ENCODE measurements at places on chromosomes 5 and 9.

- no peak for DNase-seq
Measured at GRCh38 chr9:14485366-14485765, 171.4 kb upstream of the NFIB start.

DNA sequence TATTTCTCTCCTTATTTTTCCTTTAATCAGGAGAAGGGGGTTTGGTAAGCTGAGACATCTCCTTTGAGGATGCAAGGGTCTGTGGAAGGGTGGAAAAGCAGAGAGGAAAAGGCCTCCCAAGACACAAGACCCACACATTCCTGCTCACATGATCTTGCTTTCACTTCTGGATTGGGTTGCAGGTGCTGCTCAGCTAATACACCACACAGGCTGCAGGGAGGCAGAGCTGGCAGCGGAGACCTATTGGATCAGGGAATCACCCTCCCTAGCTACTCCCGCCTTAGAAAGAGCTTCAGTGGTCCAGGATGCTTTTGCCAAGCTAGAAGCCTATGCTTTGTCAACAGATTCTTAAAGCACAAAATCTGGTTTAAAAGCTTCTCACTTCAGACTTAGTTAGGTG, 87.6 kb upstream of the IL33 start:
- DNase-seq, result no peak

DNA sequence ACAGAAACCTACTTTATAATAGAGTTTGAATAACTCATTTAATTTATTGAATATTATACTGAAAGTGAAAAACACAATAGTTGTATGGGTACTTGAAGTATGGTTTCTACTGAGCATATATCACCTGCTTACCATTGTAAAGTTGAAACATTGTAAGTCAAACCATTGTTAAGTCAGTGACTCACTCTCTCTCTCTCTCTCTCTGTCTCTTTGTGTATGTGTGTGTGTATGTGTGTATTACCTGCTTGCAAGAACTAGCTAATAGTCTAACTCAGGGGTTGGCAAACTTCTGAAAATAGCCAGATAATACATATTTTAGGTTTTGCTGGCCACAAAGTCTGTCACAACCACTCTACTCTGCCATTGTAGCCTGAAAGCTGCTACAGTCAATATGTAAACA, 564.3 kb upstream of the ZNF608 start:
- DNase-seq, result no peak

GRCh38 chr5:73460133-73460532, 11.6 kb upstream of the FOXD1 start:
- no peak for DNase-seq

DNA sequence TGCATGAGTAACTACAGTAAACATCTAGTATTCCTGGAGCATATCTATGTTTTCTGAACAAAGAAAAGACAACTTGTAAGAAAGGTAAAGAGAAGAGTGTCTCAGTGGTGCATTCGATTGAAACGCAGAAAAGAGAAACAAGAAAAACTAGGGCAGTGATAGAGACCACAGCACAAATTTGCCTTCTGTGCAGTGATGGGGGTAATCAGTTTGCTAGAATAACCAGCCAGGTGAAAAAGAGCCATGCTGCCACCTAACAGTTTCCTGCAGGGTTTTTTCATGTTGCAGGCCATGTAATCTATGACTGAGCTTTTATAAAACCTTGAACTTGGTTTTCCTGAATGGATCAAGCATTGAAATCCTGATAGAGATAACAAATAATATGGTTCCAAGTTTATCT, 198.4 kb upstream of the MEF2C start:
- no peak for DNase-seq

- no peak for DNase-seq
Measured at GRCh38 chr5:84372066-84372695, 12.5 kb downstream of the EDIL3 start.

Measured in stimulated activated naive CD8-positive, alpha-beta T cell treated with anti-CD3 and anti-CD28 coated beads, Interleukin-15, amount 100 ng/mL, for 72 hours (primary cell).